GM13977 (cell line): ENCODE measurements at places on chromosomes 1 and 21.

GRCh38 chr1:224503161-224504118 lies 68.8 kb upstream of the WDR26 start:
- peak; percentile 90 for DNase-seq

- no peak for DNase-seq
Measured at GRCh38 chr21:34302521-34302920, 61.3 kb upstream of the KCNE2 start.

DNA sequence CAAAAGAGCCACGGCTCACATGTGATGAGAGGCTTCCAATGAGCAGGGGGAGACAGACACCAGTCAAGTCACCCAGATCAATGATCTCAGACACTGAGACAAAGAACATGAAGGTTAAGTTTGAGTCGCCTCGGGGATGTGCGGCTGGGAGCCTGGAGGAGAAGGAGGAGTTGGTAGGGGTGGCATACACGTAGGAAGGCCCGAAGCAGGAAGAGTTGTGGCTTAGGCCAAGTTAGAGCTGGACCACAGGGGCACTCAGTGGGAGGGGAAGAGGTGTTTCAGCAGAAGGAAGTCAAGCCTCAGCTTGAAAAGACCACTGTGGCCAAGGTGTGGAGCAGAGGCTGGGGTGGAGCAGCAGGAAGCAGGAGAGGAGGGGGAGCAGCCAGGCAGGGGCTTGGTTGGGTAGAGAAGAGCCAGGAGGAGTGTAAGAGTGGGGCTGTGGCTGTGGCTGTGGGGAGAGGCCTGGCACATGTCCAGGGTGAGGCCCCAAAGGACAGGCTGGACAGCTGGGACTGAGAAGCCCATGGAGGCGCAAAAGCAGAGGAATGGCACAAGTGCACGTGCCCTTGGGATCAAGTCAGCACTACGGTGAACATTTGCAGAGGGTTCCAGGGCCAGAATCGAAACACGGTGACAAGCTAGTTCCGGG lies 27.6 kb downstream of the CTNNBIP1 start:
- no peak for DNase-seq

- DNase-seq = no peak
Measured at GRCh38 chr1:58231204-58231603, 315.3 kb downstream of the OMA1 start.
